ENCODE measurements at places on chromosomes 13 and 19.

- DNase-seq = no peak
Measured at GRCh38 chr19:5103061-5103701, 134.3 kb downstream of the KDM4B start.

GRCh38 chr19:30802424-30803013 is 430.3 kb downstream of the ZNF536 start:
- DNase-seq = no peak

- peak; percentile 44 for DNase-seq
Measured at GRCh38 chr13:75312884-75313520, 169.0 kb downstream of the TBC1D4 start.

DNA sequence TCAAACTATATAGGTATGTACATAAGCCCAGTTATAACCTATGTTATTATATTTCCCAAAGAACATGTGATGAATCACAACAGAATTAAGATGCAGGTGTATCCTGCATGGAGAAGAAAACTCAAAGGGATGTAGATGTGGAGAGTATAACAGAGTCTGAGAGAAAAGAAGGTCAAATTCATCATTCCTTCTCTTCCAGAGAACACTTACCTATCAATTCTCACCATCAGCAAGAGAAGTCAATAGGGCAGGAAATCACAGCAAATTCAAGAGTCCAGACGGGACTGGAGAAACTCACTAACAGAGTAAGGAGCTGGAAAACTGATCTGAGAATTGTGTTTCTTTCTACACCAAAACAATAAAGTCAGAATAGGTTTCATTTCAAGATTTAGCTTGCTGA is 28.4 kb downstream of the DIAPH3 start:
- DNase-seq = no peak

- no peak for DNase-seq
Measured at GRCh38 chr13:109454167-109454917, 332.0 kb downstream of the IRS2 start.

DNA sequence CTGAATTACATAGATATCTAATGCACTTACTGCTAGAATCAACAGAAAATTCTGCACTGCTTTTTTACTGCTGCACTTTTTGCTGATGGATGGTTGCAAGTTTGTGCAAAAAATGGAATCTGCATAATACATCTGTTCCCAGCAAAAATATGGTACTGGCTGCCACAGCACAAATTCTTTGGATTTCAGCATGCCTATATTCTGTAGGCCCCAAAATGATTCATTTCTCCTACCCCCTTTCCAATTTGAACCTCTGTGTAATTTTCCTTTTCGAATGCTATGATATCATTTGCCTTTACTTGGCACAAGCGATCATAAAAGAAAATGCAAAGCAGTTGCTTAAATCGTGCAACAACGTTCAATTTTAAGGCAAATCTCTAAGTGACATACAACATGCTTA is 524.2 kb upstream of the NBEA start:
- no peak for DNase-seq

- DNase-seq = no peak
Measured at GRCh38 chr19:19587771-19588170, 30.7 kb downstream of the PBX4 start.

DNA sequence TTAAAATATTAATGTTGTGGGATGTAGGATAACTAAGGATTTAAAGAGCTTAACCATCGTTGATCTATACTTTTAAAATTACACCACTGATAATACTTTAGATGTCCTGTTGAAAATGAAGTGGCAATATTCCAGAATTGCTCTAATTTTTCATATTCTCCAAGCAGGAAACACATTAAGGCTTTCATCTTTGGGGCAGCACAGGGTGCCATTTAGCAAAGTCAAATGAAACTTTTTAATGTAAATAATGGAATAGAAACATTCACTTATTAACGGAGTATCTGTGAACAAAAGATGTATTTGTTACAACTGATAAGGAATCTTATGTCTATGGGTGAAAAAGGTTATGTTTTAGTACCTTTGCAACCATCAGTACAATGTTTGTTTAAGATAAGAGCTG is 50.0 kb upstream of the MIR17HG start:
- DNase-seq = no peak

- DNase-seq = no peak
Measured at GRCh38 chr13:86572115-86572514, 772.9 kb upstream of the SLITRK6 start.

GRCh38 chr19:50036908-50037307 is 11.1 kb downstream of the ZNF473 start:
- no peak for DNase-seq

GRCh38 chr13:98348466-98349200 is 171.6 kb upstream of the RNF113B start:
- no peak for DNase-seq

- no peak for DNase-seq
Measured at GRCh38 chr19:43807651-43808050, 5.4 kb upstream of the LYPD5 start.

- DNase-seq = no peak
Measured at GRCh38 chr13:24203811-24204210, 43.3 kb downstream of the SPATA13 start.

- no peak for DNase-seq
Measured at GRCh38 chr13:45781553-45782326, 69.8 kb downstream of the SIAH3 start.

DNA sequence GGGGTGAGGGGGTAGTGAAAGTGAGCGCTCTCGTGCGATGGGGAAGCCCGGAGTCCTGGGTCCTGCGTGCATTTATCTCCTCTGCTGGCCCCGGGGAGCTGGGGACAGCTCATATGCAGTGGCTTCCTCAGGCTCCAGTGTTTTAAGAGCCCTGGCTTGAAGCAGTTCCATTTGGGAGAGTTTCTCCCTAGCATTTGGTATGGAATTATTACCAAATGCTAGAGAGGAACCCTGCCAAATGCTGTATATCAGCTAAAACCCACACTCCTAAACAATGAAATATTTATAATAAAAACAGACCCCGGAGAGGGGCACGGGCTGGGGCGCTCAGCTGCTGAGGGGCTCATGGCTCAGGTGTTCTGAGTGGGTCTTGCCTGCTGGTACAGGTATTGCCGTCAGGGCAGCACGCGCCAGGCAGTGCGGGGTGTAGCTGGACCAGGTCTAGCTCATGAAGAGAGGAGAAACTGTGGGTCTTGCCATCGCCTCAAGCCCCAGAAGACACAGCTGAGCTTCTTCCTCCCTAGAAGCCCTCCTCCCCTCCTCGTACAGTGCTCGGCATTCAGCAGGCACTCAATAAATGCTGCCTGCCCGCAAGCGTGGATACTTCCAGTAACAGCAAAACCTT is 163.6 kb upstream of the ZNF536 start:
- DNase-seq = no peak

DNA sequence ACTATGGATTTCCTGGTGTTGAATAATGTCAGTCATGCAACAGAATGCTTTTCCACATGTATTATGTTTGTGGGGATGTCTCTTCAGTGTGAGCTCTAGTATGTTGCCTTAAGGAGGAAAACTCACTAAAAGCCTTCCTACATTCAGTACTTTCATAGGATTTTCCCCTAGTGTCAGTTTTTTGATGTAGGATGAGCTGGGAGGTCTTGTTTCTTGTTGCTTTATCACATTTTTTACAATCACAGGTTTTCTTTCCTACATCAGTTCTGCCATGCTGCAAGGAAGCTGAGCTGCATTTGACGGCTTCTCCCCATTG is 8.5 kb upstream of the USP29 start:
- DNase-seq = no peak

DNA sequence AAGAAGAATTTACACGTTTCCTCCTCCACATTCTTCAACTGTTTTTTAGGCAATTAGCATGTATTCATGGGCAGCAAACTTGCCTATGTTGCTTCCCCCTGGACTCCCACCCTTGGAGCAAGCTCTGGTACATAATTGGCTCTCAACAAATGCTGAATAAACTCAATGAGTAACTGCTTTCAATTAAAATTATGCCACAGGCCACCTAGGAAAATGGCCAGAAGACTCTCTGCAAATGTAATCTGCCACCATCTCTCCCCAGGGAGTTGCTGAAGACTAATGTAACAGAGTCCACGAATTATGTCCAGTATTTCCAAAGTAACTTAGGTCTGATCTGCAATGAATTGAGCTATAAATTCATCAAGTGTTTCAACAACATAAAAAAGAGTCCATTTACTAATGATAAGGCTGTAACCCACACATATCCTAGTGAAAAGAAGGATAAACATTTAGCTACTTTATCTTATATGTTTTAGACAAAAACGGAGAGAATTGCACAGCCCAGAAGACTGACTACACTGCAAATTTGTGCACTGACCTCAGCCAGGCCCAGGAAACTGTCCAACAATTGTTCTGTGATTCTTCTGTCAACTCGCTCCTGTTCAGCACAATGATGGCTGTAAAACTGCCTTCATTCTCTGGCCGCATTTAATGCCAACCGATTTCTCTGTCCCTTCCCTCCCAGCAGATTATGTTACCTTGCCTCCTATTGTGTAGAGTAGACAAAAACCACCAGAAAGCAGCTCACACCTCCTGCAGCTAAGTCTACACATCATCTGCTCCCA is 808.6 kb upstream of the ARGLU1 start:
- no peak for DNase-seq

DNA sequence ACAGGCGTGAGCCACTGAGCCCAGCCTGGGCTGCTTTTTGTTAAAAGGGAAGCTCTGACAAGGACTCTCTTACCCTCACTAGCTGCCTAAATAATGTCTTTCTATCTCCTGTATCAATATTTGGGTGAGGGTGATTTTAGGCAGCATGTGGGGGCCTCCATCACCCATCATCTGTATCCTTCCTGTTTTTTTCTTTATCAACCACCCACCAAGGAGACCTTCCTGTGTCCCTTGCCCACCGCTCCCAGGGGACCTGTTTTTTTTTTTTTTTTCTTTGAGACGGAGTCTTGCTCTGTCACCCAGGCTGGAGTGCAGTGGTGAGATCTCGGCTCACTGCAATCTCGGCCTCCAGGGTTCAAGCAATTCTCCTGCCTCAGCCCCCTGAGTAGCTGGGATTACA is 5.4 kb upstream of the NDUFB7 start:
- DNase-seq = no peak

DNA sequence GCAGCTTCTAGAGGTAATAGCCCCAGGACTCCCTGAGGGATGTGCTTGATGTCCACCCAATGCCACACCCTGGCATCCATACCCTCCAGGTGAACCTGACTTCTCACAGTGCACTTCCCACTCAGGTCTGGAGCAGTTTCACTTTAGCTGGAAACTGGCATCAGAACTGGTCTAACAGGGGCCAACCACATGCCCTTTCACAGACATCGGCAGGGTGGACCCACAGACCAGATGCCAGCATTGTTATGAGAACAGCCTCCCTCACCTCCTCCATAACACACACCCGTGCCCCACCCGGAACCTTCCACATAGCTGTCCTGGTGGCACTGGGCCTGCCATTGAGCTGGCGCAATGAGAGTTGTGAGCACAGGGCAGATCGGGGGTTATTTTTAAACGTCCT is 77.4 kb upstream of the GPR12 start:
- DNase-seq = no peak

- DNase-seq = no peak
Measured at GRCh38 chr13:73985783-73986182, 148.4 kb downstream of the KLF12 start.

GRCh38 chr13:114118511-114119123 is 13.8 kb downstream of the RASA3 start:
- no peak for DNase-seq

- DNase-seq = no peak
Measured at GRCh38 chr13:87680298-87680697, 9.1 kb downstream of the SLITRK5 start.

- no peak for DNase-seq
Measured at GRCh38 chr13:44219577-44220548, 153.8 kb upstream of the SERP2 start.

- no peak for DNase-seq
Measured at GRCh38 chr19:2623798-2624197, 78.7 kb downstream of the GNG7 start.

DNA sequence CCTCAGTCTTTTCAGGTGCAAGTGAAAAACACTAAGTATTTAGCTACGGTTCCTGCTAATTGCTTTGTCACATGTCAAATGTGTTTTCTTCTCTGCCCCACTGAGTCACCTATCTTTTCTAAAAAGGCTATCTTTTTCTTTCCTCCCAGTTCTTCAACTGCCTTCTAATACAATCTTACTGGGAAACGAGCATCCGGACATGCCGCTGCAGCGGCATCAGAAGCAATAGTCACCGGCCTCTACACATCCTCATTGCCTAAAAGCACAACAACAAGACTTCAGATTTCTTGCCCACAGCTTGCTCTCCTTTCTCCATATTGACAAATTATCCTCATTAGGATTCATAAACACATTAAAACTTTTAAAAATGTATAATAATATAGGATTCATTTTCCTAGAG is 1.2 kb downstream of the PCDH9 start:
- DNase-seq = no peak

- no peak for DNase-seq
Measured at GRCh38 chr13:30446126-30446500, 19.6 kb downstream of the HMGB1 start.

GRCh38 chr19:49776371-49776764 is 9.6 kb downstream of the AP2A1 start:
- DNase-seq = no peak

GRCh38 chr19:13882836-13883235 is 5.9 kb downstream of the NANOS3 start:
- no peak for DNase-seq

- DNase-seq = no peak
Measured at GRCh38 chr13:32989290-32989667, 26.9 kb upstream of the KL start.

GRCh38 chr13:39486758-39487157 is 116.2 kb downstream of the LHFPL6 start:
- DNase-seq = no peak

GRCh38 chr13:40082639-40083038 is 427.2 kb downstream of the COG6 start:
- no peak for DNase-seq

GRCh38 chr13:38899571-38899970 is 91.1 kb downstream of the STOML3 start:
- DNase-seq = no peak

GRCh38 chr19:18429717-18430416 is 8.1 kb downstream of the ISYNA1 start:
- DNase-seq = no peak

- peak; percentile 92 for DNase-seq
Measured at GRCh38 chr19:45681391-45682015, 10.2 kb downstream of the SNRPD2 start.

DNA sequence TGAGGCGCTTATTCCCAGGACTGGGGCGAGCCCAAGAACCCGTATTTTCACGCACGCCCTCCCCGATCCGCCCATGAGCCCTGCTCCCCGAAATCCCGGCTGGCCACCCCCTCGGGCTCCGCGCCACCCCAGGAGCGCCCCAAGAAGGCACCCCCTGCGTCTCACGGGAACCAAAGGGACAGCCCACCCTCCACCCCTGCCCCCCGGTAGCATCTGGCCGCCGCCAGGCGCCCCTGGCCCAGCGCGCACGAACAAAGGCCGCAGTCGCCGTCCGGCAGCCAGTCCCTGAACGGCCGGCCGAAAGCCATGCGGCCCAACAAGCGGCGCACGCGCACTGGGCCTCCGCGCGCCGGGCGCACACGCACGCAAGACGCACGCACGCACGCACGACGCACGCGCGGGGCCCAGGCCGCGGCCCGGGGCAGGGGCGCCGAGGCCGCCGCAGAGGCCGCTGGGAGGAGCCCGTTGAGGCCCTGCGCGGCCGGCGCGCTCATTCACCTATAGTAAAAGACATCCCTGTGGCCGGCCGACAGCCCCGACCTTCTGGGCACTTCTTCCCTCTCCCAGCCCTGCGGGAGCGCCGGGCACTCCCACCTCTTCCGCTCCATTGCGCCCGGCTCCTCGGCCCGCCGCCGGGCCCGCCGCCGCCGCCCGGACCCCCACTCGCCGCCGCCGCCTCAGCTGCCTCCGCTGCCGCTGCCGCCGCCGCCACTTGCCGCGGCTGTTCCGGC is 476 bp downstream of the MBD3 start:
- peak; percentile 90 for DNase-seq

Data from activated T-cell treated with anti-CD3 and anti-CD28 coated beads, Interleukin-2, amount 50 U/mL, for 24 hours (primary cell).